ENCODE measurements at places on chromosomes 11 and 22.

DNA sequence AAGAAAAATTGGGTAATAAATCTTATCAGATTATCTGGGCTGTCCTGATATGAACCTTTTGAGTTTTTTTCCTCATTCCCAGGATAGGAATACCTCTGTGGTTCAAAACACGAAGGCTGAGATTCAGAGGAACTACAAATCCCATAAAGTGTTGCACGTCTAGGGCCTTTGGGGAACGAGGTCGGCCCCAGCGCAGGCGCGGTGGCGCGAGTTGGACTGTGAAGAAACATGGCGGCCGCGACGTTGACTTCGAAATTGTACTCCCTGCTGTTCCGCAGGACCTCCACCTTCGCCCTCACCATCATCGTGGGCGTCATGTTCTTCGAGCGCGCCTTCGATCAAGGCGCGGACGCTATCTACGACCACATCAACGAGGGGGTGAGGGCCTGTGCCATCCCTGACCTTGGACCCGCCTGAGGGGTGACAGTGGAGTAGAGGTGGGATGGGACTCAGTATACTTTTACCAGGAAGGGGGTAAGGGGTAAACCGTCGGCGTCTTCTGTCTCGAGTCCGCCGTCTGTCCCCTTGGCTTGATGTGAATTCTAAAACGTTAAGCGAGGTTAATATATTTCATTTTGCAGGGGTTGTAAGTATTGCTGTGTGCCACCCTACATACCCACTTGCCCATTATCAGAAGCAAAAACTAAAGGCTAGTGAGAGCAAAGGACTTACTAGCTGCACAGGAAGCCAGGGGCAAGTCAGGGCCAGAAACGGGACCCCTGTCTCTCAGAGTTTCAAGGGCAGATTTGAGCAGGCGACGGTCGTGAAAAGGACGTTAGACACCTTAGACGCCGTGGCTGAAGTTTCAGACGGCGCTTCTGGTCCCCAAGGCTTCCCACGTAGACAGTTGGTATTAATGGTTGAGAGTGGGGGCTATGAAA lies at the start of gene UQCR10:
TSS of gene UQCR10 (plus strand) at position 199 of the 881 bp plus-strand sequence. CDS start at position 229, 30 bp downstream.
- no peak for DNase-seq

DNA sequence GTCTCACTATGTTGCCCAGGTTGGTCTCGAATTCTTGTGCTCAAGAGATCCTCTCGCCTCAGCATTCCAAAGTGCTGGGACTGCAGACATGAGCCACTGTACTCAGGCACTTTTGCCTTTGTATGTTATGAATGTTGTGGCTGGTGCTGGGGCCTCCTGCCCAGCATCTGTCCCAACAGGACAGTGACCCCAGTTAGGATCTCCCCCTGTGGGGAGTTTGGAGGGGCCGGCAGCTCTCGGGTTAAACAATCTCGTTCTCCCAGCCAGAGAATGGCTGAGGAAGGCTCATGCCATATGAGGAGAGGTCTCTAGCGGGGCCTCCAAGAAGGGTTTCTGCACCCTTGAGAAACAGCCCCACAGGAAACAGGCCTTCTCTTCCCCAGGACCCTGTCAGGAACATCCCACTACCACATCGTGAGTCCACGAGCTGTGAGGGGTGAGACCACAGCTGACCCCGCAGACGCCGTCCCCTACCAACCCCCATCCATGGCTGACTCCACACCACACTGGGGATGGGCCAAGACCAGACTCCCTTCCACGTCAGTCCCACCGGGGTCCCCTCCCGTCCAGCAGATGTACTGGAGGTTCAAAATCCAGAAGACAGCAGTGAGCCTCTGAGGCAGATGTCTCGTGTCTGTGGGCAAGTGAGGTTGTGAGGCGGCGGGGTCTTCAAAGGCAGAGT lies 54.1 kb downstream of the SHANK2 start:
- no peak for DNase-seq

DNA sequence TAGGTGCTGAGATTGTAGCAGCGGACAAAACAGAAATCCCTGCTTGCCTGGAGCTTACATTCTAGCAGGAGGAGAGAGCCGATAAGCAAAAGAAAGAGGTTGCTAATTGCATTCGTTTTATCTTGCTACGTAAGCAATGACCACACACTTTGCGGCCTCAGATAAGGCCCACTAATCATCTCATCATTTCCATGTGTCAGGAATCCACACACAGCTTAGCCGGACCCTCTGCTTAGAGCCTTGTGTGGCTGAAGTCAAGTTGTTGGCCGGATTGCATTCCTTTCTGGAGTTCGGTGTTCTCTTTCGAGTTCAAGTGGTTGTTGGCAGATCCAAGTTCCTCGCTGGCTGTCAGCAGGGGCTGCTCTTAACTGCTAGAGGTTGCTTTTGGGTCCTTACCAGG lies 101.6 kb downstream of the CHST1 start:
- DNase-seq = no peak

DNA sequence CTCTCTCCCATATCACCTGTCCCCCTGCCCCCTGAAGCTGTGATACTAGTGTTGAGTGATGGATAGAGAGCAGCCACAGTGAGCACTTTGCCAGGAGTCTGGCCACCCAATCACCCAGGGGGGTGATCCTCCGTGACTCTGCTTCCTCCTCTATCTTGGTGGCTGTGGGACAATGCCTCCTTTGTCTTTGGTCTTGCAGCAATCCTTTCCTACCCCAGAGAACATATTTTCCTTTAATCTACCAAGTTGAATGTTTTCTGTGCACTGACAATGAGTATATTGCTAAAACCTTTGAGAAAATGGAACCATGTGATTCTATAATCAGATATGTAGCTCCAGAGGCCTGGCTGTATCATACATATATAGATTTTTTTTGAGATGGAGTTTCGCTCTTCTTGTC lies 58.1 kb upstream of the HEPHL1 start:
- DNase-seq = no peak

DNA sequence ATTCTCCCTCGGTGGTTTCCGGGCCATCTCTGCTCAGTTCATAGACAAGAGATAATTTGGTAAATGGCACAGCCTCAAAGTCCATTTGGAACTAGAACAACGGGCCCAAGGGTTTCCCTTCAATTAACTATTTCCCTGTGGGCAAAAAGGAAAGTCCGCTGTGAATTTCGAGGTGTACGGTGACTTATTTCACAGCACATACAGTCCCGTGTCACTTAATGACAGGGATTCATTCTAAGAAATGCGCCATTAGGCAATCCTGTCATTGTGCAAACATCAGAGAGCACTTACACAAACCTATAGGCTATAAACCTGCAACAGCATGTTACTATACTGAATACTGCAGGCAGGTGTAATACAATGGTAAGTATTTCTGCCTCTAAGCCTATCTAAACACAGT lies 551.6 kb downstream of the OPCML start:
- no peak for DNase-seq

DNA sequence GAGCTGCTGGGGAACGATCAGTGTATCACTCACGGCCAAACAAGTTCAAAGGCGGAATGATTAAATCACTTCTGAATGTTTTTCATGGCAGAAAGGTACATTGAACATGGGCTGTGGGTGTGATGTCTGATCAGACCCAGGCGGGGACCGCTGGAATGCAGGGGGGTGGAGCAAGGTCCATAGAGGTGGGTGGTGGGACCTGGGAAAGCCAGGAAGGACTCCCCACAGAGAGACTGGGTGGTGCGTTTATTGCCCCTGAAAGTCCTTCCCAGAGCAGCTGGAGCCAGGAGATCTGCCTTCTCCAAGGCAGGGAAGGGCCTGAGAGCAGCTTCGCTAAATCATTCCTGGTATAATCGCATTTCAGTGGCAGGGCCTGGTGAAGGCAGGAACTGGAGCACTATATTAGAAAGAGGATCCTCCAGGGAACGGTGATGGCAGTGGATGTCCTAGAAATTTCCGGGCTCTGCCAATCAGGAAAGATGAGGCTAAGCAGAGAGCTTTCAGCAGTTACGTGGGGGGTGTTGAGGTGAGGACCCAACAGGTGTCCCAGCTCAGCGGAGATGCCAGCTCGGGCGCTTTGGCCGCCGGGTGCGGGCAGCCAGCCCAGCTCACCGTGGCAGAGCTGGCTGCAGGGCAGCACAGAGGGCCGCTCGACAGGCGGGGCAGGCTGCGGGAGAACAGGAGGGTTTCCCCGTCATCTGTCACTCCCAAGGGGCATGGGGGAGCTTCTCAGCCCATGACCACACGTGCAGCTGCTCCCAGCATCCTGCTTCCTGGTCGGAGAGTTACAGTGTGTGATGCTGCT lies 271.7 kb downstream of the CTTN start:
- DNase-seq = no peak

- DNase-seq = no peak
Measured at GRCh38 chr11:117919341-117919740, 9.9 kb downstream of the TMPRSS13 start.

GRCh38 chr11:114713756-114714155 lies 35.4 kb downstream of the NXPE2 start:
- no peak for DNase-seq

DNA sequence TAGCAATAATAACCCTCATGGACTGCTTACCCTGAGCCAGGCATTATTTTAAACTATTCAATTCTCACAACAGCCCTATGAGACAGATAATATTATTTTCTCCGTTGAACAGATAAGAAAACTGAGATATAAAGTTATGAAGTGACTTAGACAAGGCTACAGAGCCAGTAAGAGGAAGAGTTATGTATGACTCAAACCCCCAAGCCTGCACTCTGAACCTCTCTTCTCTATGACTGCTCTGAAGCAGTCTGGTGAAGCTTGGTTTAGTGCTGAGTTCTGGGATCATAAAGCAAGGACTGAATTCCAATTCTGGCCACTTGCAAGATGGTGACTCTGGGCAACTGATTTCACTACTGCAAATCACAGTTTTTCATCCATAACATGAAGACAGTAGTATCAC lies 34.5 kb downstream of the TNKS1BP1 start:
- no peak for DNase-seq

GRCh38 chr11:36288442-36289225 lies 590 bp downstream of the COMMD9 start:
- DNase-seq = no peak

DNA sequence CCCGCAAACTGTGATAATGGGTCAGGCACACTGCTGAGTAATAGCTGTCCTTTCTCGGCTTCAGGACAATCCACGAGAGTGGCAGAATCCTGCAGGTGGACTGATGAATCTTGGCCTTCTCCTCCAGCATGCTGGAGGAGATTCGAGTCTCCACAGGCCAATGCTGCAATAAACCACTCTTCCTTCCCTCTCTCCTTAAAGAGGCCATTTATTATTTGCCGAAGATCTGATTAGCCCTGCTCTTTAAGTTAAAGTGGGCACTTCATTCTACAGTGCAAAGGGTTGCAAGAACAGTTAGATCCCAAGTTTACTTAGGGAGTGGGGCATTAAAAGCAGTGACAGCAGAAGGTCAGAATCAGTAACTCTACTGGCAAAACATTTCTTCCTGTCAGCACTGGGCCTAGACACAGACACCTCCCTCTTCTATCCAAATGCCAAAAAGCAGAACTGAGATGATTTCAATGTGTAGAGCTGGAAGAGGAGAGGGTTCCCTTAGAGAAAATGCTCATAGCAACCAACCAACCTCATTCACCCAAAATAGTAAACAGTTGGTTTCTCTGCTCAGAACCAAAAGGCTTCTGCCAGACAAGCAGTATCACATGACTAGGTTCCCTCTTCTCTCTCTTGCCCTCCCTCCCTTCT lies 121.7 kb downstream of the SGSM3 start:
- DNase-seq = no peak

GRCh38 chr11:121717296-121717695 lies 264.5 kb upstream of the SORL1-AS1 start:
- DNase-seq = no peak

GRCh38 chr11:70183483-70184176 lies 19.5 kb upstream of the FADD start:
- no peak for DNase-seq

- DNase-seq = no peak
Measured at GRCh38 chr22:47593911-47594311, 831.5 kb downstream of the TBC1D22A start.

DNA sequence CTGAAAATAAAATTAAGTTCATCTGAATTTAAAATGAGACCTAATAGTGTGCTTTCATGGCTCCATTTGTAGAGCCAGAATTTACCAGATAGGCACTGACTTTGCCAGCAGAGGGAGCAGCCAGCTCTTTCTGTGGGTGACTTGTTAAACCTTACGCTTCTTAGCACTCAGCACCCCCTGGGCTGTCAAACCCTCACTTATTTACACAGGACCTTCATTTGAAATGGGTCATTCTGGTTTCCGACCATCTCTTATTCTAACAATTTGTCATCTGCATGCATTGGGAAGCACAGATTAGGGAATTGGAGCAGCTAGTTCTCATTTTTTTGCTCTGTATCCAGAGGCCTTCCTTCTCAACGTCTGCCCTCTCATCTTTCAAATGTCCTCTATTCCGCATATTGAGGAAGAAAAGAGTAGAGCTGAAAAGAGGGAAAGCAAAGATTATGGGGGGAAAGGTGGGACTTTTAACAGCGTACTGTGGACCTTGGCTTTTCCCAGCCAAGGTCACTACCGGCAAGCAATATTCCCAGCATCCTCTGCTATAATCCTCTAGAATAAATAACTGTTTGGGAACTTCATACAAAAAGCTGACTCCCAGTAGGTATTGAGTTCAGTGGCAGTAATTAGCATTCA lies 3.1 kb downstream of the ASRGL1 start:
- no peak for DNase-seq

GRCh38 chr22:47030143-47030661 lies 267.8 kb downstream of the TBC1D22A start:
- no peak for DNase-seq

DNA sequence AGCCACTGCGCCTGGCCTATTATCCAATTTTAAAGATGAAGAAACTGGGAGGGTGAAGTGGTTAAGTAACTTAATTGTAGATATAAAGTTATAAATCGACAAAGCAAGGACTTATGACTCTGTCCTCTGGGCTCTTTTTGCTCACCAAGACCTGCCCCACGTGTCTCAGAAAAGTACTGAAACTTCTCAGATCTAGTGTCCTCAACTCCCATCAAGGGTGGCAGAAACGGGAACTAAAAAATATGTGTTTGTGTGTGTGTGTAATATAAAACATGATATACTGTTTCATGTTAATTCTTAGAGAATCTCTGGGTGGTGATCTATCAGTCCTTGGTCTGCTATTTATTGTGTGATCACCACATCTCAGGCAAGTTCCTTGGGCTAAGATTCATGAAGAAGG lies 104.9 kb downstream of the GAB2 start:
- no peak for DNase-seq

DNA sequence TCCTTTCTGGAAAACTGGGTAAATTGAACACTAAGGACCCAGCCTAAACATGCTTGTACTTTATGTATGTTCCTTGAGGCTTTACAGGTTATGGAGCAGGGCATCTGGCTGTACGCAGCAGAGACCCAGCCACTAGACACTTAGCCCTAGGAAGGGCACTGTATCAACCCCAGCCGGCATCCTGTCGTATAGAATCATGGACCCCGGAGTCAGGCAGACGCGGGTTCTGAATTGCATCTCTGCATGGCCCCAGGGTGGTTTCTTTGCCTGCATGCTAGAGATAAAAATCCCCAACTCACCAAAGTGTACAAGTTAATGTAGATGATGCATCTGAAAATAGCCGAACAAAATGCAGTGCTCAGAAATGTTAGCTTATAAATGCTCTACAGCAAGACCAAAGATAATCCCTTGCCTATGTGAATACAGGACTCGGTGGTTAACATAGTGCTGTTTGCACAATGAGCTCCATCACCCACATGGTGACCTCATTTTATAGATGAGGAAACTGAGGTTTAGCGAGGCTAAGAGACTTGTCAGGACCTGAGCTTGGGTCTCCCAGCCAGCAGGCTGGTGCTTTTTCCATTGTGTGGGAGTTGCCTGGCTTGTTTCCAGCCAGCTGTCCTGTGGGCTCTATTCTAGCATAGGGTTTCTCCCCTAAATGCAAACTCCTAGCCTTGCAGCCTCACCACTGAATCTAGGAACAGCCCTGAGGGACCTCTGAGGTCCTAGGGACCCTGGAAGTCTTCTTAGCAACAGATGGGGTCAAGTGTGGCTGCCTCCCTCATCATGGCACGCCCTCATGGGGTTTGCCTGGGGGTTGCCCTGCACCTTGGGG lies 7.3 kb downstream of the CD6 start:
- DNase-seq = no peak

All from cortex of kidney (tissue), 1 donor.